ENCODE measurements at places on chromosomes 16 and 17.

DNA sequence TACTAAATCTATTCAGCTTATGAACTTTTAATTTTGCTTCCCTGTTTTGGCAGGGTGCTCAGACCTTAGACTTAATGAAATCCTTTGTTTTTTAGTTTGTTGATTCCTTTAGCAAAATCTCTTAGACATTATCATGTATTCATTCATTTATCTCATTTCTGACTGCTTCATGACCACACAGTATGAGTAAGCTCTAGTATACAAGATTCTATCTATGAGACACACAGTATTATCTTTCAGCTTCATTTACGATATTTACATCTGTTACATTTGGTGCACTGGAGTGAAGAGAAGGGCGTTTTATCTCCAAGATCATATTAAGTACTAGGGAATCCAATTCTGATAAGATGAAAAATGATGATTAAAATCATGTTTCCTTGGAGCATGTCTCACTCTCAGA lies 448.1 kb upstream of the CA10 start:
- DNase-seq = no peak

DNA sequence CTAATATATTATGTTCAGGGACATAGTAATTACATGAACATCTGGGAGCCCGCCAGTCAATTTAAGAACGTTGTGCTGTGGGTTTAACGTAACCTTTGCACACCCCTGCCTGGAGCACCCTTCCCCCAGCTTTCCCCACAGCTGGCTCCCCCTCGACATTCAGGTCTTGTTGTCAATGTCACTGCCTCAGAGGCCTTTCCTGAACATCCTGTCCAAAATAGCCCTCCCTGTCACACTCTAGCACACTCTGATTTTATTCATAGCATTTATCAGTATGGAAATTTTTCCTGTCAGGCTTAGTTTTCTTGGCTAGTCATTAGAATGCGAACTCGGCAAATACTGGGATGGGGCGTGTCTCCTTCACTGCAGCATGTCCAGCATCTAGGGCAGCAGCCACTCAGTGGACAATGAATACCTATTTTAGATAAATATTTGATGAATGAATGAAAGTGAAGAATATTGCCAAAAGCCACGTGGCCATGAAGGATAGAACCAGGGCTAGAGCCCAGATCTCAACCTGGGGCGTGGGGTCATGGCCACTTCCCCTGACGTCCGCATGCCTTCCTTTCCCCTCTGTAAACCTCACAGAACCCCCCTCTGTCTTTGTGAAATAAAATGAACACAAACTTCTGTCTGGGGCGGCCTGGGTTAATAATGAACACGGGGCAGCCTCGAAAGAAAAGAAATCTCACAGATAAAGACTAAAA lies 10.5 kb downstream of the PIK3R6 start:
- DNase-seq = no peak

- no peak for DNase-seq
These were observed 72.5 kb downstream of the MPRIP start for GRCh38 chr17:17114592-17115225.

DNA sequence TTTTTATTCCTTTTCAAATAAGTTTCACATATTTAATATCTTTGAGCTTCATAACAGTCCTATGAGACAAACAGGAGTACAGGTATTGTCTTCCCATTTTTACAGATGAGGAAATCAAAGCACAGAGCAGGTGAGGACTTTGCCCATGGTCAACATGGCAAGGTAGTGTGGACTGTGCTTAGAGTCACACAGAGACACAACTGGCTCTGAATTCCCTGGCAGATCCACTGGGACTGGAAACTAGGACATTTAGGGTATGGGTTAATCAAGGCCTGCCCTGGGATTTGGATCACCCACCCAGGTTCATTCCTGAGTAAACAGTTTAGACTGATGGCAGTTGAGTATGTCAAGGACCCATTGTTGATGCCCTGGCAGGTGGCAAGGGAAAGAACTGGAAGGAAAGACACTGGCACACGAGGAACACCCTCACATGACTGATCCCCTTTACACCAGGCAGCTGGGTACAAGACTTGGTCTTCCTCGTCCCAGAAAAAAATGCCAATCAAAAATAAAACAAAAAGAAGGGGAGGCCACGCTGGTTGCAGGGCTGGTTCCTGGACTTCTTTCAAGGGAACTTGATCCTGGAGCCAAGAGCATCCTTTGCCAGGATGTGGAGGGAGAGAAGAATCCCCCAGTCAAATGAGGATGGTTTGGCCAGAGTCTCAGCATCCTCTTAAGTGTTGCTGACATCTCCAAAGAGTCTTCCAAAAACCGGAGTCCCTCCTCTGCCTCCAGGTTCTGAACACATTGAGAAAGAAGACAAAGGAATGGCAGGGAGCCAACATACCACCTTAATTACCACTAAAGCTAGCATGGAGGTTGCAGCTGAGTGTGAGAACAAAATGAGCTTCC lies 34.9 kb downstream of the CHD9 start:
- DNase-seq = no peak

All from stimulated activated CD4-positive, alpha-beta T cell treated with anti-CD3 and anti-CD28 coated beads, Interleukin-1b, Interleukin-23, amount 100 ng/mL, for 1 hour (primary cell).